Activated CD8-positive, alpha-beta T cell treated with anti-CD3 and anti-CD28 coated beads for 36 hours (primary cell): ENCODE measurements at places on chromosomes 3 and 15.

DNA sequence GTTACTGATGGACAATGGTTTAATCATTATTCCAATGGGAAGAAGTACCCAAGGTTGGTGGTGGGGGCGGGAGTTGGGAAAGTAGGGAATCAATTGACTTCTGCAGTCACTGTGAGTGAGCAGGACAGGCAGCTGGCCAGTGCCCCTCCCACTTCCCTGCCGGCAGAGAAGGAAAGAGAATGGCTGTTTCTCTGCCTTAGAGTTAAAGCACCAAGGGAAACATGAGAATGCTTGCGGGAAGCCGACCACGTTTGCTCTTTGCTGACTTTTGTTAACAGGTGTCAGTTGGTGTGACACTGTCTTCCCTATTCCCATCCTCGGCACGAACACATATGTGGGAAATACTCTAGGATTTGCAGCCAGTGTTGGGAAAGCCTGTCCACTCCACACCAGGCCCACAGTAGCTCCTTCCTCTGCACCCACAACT lies 33.5 kb upstream of the MFSD1 start:
- no peak for DNase-seq

- no peak for DNase-seq
Measured at GRCh38 chr15:93043621-93044300, 45.2 kb downstream of the RGMA start.

DNA sequence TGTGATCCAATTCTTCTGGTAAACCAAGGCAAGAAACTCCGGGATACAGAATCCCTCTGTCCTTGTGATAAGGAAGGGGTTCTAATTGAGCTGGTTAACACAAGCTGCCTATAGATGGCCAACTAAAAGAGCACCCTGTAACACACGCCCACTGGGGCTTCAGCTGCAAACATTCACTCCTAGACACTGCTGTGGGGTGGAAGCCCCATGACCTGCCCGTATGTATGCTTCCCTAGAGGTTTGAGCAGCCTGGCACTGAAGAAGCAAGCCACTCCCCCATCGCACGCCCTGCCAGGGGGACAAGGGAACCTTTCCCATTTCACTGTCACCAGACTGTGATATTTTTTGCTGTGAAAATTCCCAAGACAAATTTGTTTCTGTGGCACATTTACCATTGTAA lies 516.9 kb upstream of the GOLIM4 start:
- DNase-seq = no peak

DNA sequence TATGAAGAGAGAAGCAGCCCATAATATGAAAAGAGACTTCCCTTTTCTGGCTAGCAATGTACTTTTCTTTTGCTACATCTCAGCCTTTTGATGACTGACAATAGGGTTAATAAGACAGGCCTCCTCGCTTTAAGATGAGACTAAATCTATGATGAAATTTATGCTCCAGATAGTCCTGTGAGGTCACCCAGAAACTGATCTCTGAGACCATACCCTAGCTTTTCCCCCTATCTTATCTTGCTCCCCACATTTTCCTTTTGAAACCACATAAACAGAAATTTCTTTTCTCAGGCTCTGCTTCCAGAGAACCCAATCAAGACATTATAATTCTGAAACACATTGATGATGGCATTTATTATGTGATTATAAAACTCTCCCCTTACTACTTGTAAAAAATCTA lies 168.8 kb upstream of the CADM2 start:
- no peak for DNase-seq

DNA sequence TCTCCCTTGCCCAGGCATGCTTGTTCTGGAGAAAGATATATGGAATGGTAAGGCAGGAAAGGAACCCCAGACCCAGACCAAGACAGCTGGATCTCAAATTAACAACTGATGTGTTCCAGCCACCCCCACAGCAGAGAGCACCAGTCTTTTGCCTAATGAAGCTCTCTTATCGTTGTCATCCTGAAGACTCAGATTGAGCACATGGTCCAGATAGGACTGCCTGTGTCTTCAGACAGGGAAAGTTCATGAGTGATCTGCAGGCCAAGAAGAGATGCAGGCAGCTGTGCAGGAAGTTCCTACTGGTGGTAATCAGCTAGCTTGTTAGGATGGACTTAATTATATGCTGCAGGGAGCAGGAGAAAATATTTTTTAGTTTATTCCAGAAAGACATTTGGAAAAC lies 53.3 kb downstream of the PPP2R3A start:
- DNase-seq = no peak

DNA sequence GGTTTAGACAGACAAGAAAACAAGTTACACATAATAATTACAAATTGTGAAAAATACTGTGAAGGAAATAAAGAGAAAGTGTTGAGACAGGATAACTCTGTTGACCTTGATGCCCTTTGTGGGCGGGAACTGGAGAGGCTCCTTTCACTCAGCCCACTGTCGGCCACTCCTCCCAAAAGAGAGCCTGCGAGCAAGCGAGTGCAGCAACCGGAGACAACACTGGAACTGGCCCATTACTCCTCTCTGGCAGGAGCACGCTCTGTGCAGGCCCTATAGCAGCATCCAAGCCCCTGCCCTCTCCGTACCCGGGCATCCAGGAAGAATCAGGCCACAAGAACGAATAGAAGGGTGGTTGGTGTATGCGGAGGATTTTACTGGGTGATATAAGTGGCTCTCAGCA lies 16.2 kb upstream of the DUT start:
- DNase-seq = no peak

GRCh38 chr15:89101302-89102193 lies 13.3 kb downstream of the ABHD2 start:
- no peak for DNase-seq

DNA sequence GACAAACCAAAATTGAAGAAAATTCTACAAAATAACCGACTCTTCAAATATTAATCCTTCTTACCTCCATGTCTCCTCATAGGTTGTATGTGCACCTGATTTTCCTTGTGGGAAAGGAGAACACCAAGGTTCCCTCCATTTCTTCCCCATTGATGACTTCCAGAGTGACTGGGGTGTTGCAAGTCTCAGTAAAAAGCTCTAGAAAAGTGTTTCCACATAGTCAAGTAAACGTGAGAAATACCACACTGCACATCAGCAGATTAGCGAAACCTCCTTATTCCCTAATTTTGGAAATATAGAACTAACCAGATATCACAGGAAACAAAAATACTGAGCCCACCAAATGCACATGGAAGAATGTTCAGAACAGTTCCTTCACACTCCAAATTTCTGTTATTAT lies 4.9 kb upstream of the RPN1 start:
- DNase-seq = no peak

DNA sequence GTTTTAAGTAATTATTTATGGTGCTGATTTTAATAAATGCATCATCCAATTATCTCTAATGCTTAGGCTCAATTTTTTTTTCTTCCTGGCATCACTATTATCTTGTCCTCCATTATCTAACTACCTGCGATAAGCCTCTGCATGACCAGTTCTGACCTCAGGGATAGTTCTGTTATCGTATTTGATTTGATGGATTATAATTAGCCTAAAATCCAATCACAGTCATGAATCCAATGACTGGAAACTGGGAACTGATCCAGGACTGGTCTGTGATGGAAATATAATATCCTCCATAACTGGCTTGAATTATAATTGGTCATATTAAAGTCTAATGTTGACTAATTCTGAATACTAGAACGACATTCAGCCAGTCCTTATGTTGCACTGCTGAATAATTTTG lies 1.1 kb downstream of the MYH15 start:
- DNase-seq = no peak

DNA sequence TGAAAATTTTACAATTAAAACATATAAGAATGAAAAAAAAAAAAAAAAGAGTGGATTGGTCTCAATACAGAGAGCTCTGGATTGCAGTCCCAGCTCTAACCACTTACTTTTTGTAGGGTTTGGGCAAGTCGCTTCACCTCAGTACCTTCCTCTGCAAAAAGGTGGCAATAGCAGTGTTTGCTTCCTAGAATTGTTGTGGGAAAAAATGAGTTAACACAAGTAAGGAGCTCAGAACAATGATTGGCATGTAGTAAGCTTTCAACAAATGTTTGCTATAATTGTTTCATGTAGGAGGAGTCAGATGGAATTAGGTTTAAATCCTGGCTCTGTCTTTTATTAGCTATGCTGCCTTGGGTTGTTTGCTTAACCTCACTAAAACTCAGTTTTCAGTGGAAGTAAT lies 425.2 kb upstream of the TBL1XR1 start:
- no peak for DNase-seq

GRCh38 chr3:126537116-126537729 lies 13.3 kb downstream of the CHST13 start:
- no peak for DNase-seq

GRCh38 chr15:33304924-33305323 lies 5.8 kb upstream of the RYR3 start:
- no peak for DNase-seq

GRCh38 chr3:111911446-111911845 lies 52.4 kb downstream of the PHLDB2 start:
- no peak for DNase-seq

- no peak for DNase-seq
Measured at GRCh38 chr3:105051111-105051510, 315.6 kb upstream of the ALCAM start.

DNA sequence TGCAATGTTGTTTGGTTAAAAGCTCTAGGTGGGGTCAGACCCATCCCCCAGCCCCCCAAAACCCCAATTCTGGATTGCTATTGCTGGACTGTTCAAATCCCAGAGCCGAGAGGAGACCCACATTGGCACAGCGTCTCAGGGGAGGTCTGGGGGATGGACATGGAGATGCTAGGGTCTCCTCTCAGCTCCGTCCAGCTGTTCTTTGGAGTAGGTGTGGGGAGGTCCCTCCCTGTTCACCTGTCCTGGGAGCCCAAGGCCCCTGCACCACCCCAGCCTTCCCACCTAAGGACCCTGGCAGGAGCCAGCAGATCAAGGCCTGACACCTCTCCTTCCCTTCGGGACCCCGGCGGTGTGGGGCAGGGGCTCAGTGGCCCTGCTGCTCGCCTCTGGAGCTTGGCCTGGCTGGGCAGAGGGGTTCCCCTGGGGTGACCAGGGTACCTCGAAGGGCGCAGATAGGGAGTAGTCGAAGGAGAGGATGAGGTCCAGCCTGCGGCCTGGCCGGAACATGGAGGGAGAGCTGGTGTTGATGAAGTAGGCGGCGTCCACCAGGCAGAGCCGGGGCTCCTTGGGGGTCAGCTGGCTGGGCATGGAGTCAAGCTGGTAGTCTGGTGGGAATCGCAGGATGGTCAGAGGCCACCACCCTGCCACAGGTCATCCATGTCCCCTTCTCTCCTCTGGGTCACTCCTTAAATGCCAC lies 23.9 kb downstream of the PLA2G4D start:
- no peak for DNase-seq

- DNase-seq = no peak
Measured at GRCh38 chr15:55016225-55016624, 180.5 kb downstream of the RSL24D1 start.

DNA sequence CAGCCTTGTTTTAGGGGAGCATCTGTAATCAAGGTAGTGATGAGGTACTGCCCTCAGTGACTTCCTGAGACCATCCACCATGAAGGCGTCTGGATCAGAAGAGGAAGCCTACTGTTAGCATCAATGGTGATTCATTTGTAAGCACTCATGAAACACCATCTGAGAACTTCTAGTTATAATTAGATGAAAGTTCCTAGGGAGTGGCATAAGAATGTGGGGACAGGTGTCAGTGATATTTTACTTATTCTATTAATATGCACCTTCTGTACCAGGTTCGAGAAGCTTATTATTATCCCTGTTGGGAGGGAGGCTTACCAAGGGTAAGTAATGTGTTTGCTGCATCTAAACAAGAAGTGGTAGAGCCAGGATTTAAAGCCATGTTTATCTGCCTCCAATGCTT lies 295.8 kb upstream of the TBL1XR1 start:
- DNase-seq = no peak

DNA sequence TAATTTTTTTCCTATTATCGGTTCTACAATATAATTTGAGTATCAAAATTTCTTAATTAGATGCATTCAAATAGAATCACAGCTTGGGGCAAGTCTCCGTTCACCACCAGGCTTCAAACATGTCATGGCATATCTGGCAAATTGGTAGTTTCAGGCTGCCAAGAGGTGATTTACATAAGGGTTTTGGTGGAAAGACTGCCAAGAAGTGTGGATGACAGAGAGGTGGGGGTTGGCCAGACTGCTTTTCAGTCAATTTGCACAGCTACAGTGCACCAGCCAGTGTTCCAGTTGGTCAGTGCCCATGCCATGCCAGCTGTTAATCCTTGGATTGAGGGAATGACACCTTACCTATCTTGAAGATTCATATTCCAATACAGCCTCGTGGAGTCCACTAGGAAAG lies 8.4 kb upstream of the GSK3B start:
- no peak for DNase-seq

DNA sequence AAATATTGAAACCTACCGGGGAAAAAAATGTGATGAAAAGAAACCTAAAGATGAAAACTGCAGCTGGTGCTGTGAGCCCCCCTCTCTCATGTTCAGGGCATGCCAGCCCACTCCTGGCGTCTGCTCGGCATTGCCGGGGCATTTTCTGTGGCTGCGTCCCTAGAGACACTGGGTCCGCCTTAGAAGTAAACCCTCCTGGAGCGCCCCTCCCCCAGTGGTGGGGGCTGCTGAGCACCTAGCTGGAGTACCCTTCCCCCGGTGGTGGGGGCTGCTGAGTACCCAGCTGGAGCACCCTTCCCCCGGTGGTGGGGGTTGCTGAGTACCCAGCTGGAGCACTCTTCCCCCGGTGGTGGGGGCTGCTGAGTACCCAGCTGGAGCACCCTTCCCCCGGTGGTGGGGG lies 24.5 kb upstream of the GABRA5 start:
- no peak for DNase-seq

DNA sequence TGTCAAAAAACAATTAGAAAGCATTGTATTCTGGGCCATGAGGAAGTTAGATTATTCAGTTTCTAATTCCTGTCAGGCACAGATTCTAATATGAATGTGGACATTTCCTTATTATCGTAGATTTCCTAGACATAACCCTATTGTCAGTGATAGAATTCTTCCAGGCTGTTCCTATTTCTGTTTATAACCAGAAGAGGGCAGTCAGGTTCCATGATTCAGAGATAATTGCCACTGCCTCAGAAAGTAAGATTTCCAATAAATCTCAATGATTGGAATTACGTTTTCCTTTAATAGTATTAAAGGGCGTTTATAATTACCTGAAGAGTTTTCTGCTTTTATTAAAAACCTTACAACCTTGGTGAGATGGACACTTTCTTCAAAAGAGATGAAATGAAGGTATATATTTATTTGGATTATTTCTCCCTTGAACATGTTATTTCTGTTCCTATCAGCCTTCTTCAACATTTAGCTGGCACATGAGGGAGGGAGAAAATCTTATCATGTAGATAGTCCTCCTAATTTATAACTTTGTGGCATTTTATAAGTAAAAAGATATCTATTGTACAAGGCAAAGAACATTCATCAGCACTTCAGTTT lies 439.2 kb downstream of the MCTP2 start:
- no peak for DNase-seq
